Stimulated activated CD8-positive, alpha-beta memory T cell treated with anti-CD3 and anti-CD28 coated beads, Interleukin-4, amount 100 ng/mL, for 4 hours (primary cell): ENCODE measurements at places on chromosomes 4 and X.

- no peak for DNase-seq
These were observed 40.9 kb downstream of the BRCC3 start for GRCh38 chrX:155112171-155112570.

GRCh38 chrX:132774010-132774714, 184.3 kb downstream of the HS6ST2 start:
- no peak for DNase-seq

GRCh38 chr4:57303012-57303751, 193.0 kb upstream of the IGFBP7 start:
- no peak for DNase-seq

GRCh38 chrX:139801397-139801813, 93.4 kb upstream of the MCF2 start:
- no peak for DNase-seq

DNA sequence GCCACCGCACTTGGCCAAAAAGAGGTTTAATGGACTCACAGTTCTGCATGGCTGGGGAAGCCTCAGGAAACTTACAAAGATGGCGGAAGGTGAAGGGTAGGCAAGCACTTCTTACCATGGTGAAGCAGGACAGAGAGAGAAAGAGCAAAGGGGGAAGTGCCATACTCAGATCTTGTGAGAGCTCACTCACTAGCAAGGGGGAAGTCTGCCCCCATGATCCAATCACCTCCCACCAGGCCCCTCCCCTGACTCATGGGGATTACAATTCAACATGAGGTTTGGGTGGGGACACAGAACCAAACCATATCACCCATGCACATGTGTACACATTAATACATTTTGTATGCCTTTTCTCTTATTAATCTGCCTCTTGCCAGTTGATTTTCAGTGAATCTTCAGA, 77.2 kb upstream of the HSD17B10 start:
- no peak for DNase-seq

GRCh38 chr4:1238676-1239000, 10.3 kb downstream of the CTBP1 start:
- no peak for DNase-seq

DNA sequence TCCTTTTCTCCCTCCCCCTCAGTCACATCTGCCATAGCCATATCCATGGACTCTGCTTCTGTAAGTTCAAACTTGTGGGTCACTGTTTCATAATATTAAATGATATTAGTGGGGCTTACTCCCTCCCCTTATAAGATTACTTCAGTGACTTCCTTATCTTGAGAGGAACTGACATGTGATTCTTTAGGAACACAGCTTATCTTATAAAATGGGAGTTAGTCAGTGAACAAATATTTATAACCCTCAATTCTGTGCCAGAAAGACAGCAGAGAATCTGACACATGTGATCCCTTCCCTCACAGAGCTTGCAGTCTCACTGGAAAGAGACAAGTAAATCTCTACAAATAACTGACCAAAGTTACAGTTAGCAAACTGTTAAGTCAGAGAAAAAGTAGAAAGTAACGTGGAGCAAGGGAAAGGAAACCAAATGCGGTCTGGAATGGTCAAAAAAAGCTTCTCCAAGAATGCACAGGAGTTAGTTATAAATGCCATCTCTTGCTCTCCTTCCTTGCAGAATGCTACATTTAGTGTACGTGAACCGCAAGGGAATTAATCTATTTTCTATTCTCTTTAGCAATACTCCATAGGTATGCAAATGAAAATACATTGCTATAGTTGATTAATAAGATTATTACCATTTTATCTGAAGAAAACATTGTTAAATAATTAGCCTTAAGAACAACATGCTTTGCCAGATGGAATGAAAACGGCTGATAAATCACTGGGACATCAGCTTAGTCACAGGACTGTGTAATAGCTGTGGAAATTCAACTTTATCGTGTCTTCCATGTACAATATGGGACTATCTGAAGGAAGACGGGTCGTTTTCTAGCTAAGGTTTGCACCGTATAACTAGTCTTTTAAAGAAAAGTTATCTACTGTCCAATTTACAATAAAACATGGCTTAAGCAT, 29.0 kb downstream of the SGMS2 start:
- DNase-seq = no peak

GRCh38 chr4:140331245-140331644, 42.2 kb upstream of the SCOC start:
- DNase-seq = no peak

GRCh38 chr4:107747748-107748486, 27.9 kb upstream of the PAPSS1 start:
- no peak for DNase-seq

DNA sequence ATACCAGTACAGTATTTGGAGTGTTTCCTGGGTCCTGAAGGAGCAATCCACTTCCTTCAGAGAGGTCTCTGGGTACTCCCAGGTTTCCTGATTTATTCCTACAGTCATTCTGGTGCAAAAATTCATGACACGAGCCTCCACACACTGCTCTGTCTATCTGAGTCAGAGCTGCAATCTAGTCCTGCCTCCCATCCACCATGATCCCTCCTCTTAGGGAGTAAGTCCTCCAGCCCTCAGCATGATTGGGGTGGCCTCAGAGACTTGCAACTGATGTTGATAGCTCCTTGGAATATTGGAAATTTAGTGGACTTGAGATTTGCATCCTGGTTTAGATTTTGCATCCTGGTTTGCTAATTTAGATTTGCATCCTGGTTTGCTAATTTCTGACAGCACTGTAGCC, 20.5 kb downstream of the CNGA1 start:
- DNase-seq = no peak

GRCh38 chrX:130083656-130084382, 26.5 kb downstream of the ELF4 start:
- no peak for DNase-seq

DNA sequence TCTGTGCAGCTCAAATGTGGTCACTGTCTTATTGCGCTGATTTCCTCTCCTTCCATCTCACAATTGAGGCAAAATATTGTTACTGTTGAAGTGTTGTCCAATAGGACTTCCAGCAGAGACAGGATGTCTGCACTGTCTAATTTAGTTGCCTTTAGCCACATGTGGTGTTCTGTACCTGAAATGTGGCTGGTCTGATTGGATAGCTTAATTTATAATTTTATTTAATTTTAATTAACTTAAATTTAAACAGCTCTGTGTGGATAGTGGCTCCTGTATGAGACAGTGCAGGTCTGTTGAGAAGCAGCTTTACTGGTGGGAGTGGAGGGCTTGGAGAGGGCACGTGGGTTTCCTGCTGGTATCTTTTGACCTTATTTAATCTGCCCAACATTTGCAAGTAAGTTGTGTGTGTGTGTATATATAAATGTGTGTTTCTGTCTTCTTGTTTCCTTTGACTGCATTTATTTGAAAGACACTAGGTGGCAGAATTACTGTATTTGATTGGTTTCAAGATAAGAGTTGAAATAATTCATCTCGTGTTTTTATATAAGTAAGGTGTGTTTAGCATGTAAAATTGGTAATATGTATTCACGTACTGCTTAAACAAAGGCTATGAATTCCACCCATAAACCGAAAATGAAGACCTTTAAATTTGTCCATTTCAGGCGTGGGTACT, 55.3 kb upstream of the MSANTD1 start:
- DNase-seq = no peak
